ENCODE measurements at places on chromosomes 4 and X.
A peak's percentile ranks its signal among the peaks of the same experiment; 100 is the strongest.

GRCh38 chr4:158428242-158428641 lies 93.4 kb upstream of the RXFP1 start:
- DNase-seq, result peak; percentile 47

DNA sequence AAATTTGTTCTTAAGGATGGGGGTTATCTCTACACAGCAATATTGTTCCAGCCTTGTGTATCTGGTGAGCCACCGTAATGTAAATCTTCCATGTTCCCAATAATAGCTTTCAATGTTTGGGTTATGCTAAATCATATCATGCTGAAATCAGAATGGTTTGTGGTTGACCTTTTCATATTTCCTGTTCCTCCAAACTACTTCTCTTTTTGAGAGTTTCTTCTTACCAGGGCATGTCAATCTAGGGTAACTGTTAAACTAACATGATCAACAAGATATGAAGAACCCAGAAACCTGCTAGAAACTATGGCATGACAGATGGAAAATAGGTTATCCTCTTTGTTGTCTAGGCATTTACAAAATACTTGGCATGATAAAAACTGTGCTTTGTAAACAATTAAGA lies 22.0 kb downstream of the TNMD start:
- DNase-seq, result no peak

- peak; percentile 38 for DNase-seq
Measured at GRCh38 chrX:42119076-42119475, 195.7 kb upstream of the CASK start.

GRCh38 chr4:141132709-141133145 lies 542 bp downstream of the RNF150 start:
- peak; percentile 72 for DNase-seq

DNA sequence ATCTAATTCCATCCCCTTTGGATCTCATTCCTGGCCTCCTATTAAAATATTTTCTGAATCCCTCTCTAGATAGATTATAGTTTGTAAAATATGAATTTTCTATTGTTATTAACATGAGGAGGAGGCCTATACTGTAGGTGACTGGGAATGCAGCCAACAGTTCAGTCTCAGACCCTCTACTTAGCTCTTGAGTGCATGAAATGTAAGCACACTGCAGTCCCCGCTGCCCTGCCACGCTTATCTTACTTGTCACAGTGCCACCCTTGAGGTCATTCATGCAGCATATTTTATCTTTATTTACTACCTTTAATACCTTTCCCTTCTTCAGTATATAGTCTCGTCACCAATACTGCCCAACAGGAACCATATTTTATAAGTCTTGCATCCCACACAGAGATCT lies 151.0 kb downstream of the CAMK2D start:
- no peak for DNase-seq

DNA sequence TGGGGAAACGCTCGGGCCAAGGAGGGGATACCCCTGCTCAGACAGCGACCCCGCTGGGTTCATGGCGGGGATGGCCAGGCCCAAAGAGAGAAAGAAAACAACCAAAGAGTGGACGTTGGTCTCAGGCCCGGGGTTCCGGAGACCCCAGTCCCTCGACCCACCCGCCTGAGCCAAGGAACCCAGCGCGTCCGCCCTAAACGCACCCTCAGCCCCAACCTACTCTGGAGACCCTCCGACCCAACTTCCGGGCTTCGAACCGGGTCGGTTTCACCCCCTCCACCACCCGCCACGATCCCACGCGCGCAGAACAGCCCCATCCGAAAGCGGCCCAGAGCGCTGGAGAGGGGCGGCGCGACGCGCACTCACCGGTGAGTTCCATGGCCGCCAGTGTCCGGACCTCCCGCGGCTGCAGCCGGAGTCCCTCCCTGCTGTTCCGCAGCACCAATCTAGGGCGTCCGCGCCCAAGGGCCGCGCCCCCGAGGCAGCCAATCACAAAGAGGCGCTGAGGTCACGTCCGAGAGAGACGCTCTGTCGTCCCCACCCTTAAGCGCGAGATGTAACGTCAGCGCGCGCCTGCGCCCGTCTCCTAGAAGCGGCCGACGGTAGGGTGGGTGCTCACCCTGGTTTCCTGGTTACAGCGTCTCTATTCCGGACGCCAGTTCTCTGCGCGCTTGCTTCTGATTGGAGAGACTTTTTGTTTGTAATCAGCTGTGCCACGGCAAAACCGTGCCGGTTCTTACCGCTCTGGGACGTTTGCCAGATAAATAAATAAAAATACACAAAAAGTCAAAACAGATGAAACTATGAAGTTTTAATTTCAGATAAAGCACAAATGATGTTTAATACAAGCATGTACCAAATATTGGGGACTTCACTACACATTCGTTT lies at the start of gene PIGA:
PIGA (minus strand) TSS at position 389 of the 888 bp plus-strand sequence. CDS start 3,593 bp downstream, outside the sequence.
- DNase-seq, result peak; percentile 97

- DNase-seq, result no peak
Measured at GRCh38 chr4:153777421-153777820, 11.5 kb downstream of the SFRP2 start.

GRCh38 chr4:157020882-157021281 lies 49.3 kb upstream of the PDGFC start:
- DNase-seq, result no peak

- DNase-seq, result peak; percentile 50
Measured at GRCh38 chrX:40145923-40146261, 48.1 kb upstream of the BCOR start.

GRCh38 chrX:13689741-13690211 lies 848 bp downstream of the RAB9A start:
- peak; percentile 59 for DNase-seq

DNA sequence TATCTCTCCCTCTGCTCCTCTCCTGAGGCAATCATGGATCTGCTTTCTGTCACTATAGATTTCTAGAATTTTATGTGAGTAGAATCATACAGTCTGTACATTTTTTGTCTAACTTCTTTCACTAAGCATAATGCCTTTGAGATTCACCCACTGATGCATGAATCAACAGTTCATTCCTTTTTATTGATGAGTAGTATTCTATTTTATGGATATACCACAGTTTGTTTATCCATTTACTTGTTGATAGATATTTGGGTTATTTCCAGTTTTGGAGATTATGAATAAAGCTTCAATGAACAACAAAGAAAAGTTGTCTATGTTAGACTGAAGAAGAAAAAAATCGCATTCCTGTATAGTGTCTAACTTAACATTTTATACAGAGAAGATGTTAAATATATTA lies 30.5 kb downstream of the PHKA1 start:
- DNase-seq, result no peak

- DNase-seq, result no peak
Measured at GRCh38 chrX:108417257-108417656, 21.0 kb downstream of the COL4A6 start.

Data from GM23248 (cell line).